ENCODE measurements at places on chromosomes 1 and 21.

DNA sequence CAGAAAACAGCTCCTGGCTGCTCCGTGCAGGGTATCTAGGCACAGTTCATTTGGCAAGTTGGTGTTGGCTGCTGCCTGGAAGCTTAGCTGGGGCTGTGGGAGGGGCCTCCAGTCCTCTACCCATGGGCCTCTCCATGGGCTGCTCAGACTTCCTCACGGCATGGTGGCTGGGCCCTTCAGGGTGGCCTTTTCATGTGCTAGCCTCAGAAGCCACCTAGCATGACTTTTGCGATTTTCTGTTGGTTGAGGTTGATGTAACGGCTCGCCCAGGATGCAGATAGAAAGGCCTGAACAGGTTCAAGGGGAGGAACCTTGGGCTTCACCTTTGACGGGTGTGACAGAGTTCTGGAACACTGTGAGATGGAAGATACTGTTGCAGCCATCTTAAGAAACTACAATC is 25.8 kb upstream of the LHX4 start:
- no peak for DNase-seq

DNA sequence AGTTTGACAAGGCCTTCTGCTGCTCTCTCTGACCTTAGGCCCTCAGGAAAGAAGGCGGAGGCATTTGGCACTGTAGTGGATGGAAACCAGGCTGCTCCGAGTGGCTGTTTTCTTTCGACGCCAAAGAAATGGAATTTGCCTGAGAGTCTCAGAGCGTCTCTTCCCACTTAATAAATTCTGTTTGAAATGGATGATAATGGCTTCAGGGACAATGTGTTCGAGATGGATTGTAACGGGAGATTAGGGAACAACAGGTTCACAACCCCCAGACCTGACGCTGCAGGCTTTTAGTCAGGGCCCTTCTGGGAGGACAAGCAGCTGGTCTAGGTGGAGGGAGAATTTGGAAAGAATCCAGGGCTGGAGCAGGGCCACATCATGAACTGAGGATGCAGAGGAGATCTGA is 58.6 kb downstream of the TLR5 start:
- no peak for DNase-seq

DNA sequence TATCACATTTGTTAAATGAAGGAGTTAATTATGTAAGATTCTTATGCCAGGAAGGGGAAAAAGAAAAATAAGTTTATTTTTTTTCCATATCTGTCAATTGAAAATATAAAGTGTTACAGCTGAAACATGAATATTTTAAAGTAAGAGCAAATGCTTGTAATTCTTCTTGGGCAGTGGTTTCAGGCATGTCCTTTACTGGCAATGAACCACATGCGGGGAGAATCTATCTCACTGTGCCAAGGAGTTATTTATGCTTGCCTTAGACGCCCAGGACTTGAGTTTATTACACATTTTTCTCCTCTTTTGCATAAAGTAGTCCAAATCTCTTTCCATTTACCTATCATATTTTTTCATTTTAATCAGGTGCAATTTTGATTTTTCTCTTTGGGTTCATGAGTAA is 207.8 kb upstream of the NRIP1 start:
- no peak for DNase-seq

GRCh38 chr21:28752131-28752530 is 240.5 kb downstream of the LTN1 start:
- no peak for DNase-seq

- no peak for DNase-seq
Observed at GRCh38 chr1:25616987-25617624, 515 bp downstream of the MAN1C1 start.

DNA sequence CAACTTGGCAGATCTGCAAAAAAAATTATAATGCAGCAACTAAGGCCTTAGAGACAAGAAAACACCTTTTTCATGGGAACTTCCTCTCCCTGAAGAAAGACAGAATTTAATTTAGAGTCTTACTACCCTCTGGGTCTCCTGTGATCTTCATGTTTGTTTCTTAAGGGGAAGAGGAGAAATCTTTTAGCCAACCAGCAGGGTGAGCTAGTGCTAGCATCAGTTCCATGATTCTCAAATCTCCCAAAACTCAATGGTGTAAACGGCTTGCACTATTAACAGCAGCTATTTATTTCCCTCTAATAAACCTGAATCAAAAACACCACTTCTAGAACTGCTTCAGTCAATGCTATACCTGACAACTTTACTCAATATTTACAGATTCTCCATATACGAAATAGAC is 3.8 kb downstream of the ZNF644 start:
- no peak for DNase-seq

GRCh38 chr1:168628807-168629206 is 52.4 kb downstream of the XCL1 start:
- peak; percentile 8 for DNase-seq

DNA sequence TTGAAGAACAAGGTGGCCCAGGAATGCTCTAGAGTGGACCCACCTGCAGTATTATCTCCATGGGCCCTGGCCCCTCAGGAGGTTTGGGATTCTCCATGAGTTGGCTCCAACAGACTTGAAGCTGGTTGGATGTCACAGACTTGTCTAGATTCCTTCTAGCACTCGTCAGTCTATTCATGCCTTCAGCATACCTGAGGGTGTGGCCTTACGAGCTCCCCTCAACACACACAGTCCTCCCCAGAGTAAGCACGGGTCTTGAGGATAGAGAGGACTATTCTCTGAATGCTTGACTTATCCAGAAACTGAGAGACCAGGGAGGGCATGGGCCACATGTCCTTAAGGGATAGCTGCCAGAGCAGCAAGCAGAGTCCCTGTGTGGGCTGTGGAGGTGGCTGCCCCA is 45.9 kb upstream of the COL6A1 start:
- no peak for DNase-seq

DNA sequence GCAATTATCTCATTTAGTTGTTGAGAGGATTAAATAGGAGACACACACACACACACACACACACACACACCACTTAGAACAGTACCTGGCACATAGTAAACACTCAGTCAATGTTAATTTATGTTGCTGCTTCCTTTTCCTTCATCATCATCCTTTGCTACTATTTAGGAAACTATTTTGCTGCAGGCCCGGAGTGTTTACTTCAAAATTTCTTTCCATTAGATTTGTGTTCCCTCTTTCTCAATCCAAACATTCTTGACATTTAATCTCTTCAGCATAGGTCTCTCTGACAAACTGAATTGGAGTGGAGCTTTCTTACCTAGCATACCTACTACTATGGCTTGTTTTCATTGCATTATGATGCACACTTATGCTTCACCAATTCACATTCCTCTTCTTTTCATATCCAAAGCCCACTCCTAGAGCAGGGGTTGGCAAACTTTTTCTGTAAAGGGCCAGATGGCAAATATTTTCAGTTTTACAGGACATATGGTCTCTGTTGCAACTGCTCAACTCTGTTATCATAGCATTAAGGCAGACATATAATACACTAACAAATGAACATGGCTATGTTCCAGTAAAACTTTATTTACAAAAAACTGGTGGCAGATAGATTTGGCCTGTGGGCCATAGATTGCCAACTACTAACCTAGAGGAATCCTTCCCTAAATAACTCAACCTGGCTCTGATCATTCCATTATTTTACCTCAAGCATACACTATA is 49.5 kb downstream of the SCMH1 start:
- no peak for DNase-seq

GRCh38 chr1:167118188-167118587 is 24.3 kb downstream of the STYXL2 start:
- no peak for DNase-seq

DNA sequence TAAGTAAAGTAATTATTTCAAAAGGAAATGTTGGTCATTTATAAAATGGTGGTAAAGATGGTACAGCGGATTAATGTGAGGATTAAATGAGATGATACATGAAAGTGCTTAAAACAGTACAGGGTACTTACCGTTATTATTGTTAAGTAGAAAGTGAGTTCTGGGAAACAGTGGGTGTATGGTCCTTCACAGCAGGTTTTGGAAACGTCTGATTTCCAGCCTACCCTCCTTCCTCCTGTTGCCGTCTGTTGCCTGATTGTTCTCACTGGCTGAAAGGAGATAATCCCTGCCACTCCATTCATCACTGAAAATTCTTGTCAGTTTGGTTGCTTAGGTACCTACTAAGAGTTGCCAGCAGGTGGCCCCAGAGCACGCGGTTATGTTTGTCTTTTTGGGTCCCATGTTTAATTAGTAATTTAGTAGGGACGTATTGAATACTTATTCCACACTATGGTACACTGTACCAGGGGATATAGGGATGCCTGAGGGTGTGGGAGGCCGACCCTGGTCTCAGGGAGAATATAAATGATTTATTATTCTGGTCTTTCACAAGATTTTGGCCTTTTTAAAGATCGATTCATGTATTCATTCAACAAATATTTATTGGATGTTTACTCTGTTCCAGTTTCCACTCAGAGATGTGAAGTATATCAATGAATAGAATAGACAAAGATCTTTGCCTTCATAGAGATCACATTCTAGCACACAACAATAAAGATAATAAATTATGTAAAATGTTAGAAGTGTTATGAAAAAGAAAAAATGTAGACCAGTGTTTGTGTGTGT is 30.8 kb upstream of the RPTN start:
- peak; percentile 58 for DNase-seq
